ENCODE measurements at places on chromosomes 12 and 14. TPM values are rescaled to one million over a fixed set of nuclear protein-coding genes. Genes with fewer than 3 reads are reported as not detected.

- no peak for DNase-seq
These were observed 27.1 kb downstream of the KCTD10 start for GRCh38 chr12:109449845-109450532.

GRCh38 chr12:2312770-2313169 lies 260.0 kb downstream of the CACNA1C start:
- no peak for DNase-seq

The ANO2 gene
- 95.0 TPM for total RNA-seq

The ZNF385A gene
- total RNA-seq, result 10.6 TPM

The MORN3 gene
- not detected for total RNA-seq

GRCh38 chr12:101680240-101680639 lies 17.2 kb upstream of the CHPT1 start:
- DNase-seq, result no peak

GRCh38 chr12:111672822-111673381 lies 12.9 kb downstream of the BRAP start:
- no peak for DNase-seq

- DNase-seq, result no peak
These were observed 240.6 kb downstream of the CPNE8 start for GRCh38 chr12:38664661-38665269.

GRCh38 chr12:70948976-70949336 lies 28.4 kb upstream of the PTPRR start:
- no peak for DNase-seq

The TPPP2 gene
- not detected for total RNA-seq

- no peak for DNase-seq
These were observed 34.5 kb downstream of the VDR start for GRCh38 chr12:47870175-47870781.

The KRT74 gene
- total RNA-seq, result not detected

DNA sequence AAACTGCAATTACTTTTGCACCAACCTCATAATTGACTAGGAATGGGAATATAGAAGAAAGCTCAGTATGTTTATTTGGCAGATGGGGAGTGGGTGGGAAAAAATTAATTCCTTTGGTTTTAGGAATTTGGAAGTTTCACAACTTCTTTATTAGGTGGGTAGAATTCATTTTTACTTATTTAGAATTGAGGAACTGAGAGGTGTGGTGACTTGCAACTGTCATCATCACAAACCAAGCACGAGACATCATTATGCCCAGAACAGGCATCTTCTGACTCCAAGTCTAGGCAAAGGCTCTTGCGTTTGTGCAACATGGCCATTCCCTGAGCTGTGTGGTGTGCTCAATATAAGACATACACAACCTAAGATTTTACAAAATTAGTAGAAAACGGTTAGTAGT lies 380.0 kb downstream of the ATP23 start:
- no peak for DNase-seq

The PRKD1 gene
- 9.1 TPM for total RNA-seq

DNA sequence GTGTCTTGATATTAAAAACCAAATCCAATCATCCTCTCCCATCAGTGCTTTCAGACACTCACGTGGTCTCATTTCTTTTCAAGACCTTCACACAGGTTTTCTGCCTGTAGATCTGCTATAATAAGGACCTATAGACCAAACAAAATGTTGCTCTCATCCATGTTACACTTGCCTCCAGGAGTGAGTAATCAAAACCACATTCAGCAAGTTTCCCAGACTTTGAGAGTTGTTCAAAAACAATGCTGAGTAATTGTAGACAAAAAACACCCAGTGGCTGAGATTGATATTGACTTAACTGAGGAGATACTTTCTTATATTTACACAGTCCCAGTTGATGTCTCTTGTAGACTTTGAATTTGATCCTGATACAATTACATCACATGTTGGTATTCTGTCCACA lies 383.1 kb downstream of the TMEM132D start:
- DNase-seq, result no peak

DNA sequence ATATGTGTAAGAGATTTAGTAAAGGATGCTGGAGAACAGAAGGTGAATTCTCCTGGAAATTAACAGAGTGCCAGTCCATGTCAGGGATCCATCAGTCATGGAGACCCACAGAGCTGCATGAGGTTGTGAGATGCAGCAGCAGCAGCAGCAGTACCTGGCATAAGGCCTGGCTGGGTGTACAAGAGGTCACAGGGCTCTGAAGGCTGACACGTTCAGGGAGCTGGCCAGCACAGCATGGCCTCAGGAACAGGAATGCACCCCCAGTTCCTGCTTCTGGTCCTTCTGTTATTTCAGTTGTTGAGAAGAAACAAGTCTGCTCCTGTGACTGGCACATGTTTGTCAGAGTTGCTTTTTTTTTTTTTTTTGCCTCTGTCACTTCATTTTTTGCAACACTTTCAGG lies 210.8 kb downstream of the CNTN1 start:
- no peak for DNase-seq

GRCh38 chr14:22812744-22813143 lies 2.5 kb downstream of the SLC7A7 start:
- no peak for DNase-seq

DNA sequence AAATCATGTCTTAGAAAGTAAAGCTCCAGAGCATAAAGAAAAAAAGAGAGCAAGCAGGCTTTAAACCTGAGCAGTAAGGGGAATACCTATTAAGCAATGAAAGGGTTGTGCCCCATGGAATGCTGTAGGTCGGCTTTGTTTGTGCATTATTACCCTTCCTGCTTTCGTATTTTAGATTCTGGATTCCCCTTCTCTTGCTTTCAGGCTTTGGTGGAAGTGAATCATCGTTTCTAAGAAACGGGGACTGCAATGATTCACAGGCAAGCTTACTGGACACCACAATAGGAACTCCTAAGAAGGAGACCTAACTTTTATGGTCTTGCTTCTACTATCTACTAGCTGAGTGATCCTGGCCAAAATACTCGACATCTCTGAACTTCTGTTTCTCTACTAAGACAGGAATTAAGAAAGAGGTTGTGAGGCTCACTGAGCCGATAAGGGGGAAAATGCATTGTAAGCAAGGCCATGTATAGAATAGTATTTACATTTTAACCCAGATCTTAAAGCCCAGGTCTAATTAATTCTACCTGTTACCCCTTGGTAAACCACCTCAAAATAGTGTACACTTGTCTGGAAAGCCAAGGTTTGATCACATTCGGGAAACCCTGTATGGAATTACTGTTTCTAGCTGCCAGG lies 1.2 kb upstream of the BMAL2 start:
- DNase-seq, result no peak

The DHRS2 gene
- not detected for total RNA-seq

GRCh38 chr12:127496255-127496654 lies 770.7 kb upstream of the TMEM132C start:
- DNase-seq, result no peak

- DNase-seq, result no peak
These were observed 93.4 kb upstream of the HOXC13 start for GRCh38 chr12:53844994-53845844.

- no peak for DNase-seq
These were observed 21.9 kb upstream of the MAP1LC3B2 start for GRCh38 chr12:116537101-116537904.

- DNase-seq, result no peak
These were observed 7.9 kb upstream of the ITFG2 start for GRCh38 chr12:2804393-2805142.

DNA sequence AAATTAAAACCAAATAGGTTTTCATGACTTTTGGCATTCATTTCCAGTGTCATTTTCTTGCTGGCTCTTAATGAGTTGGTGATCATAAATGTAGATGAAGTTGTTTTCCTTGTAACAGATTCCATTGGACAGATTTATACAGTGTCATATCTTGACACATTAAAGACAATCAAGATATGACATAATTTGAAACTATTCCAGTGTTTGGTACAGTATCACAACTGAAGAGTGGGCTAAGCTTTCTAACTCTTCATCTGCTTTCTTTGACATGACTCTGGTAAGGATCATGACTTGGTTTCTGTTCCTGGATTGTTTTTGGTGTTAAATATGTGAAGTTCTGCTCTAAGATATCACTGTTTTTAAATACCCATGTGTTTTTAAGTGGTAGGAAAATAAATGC lies 289.6 kb downstream of the NAV3 start:
- no peak for DNase-seq

DNA sequence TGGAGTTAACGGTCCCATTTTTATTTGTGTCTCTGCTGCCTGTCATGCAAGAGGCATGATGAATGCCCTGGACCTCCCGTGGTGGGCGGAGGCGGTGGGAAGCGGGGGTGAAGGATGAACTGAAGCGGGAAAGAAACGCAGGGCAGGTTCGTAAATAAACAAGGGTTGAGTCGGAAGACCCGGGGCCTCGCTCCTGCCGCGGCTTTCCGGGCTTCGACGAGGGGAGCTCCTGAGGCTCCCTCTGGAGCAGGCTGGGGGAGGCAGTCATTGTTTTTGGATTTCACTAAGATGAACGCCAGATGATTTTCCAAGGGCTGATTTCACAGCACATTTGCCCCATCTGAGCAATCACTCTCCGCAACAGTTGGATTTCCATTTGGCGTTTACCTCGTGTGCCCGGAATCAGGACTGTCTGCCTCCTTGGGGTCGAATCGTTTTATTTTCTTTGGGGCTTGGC lies 130.2 kb downstream of the SLC38A6 start:
- DNase-seq, result no peak

The KCNJ8 gene
- 34.5 TPM for total RNA-seq

- no peak for DNase-seq
These were observed 352.7 kb downstream of the KCNH5 start for GRCh38 chr14:62692490-62693106.

The SSTR1 gene
- total RNA-seq, result 0.74 TPM

The PRICKLE1 gene
- total RNA-seq, result 9.6 TPM
